ENCODE measurements at places on chromosomes 12 and 14. TPM values are rescaled to one million over a fixed set of nuclear protein-coding genes. Genes with fewer than 3 reads are reported as not detected.

DNA sequence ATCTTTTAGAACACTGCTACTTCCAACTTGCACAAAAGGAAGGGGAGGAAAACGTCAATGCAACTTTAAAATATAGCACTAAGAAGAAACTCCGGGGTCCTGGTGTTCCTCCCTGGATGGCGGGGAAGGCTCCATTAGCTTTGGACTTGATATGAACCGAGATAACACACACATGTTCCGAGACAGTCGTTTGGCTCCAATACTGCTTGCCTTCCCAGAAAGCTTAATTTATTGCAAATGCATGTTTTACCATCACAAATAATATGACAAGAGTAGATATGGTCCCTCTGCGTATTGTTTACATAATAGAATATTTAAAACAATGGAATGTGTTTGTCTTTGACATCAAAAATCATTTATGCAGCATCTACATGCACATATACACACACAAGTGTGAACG is 87.6 kb upstream of the CLMN start:
- H3K4me1 ChIP-seq, result no peaks in the 10 kb centered on the region
- DNase-seq, result no peak
- H3K36me3 ChIP-seq, result no peaks in the 10 kb centered on the region

GRCh38 chr12:130526813-130527212 is 189.1 kb downstream of the PIWIL1 start:
- no peaks in the 10 kb centered on the region for H3K27me3 ChIP-seq
- H3K4me1 ChIP-seq, result no peaks in the 10 kb centered on the region
- no peak overlapping the region for H3K4me3 ChIP-seq
- peak; percentile 9 for DNase-seq
- no peak overlapping the region for H3K27ac ChIP-seq
- H3K36me3 ChIP-seq, result no peaks in the 10 kb centered on the region

DNA sequence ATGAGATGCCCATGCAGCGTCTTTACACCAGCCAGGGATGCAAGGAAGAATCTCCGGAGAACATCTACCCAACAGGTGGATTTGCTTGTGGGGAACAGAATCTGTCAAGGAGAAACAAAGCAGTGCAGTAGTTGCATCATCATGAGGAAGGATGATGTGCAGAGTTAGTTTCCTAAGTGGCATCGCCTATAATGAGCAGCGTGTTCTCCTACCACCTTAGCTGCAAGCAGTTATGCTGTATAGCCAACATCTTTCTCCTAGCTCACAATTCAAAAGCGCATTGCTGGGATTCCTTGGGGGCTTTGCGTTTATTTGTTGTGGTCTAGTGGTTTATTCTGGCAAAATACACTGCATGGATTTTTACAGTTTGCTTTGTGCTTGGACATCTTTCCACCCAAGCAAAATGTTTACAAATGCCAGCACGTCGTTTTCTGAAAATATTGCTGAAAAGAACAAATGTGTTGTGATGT is 233.0 kb downstream of the RGS6 start:
- no peaks in the 10 kb centered on the region for H3K36me3 ChIP-seq
- H3K27me3 ChIP-seq, result no peaks in the 10 kb centered on the region
- H3K27ac ChIP-seq, result no peak overlapping the region
- no peaks in the 10 kb centered on the region for H3K4me1 ChIP-seq

Gene LIN7A
- 17.8 TPM for total RNA-seq

DNA sequence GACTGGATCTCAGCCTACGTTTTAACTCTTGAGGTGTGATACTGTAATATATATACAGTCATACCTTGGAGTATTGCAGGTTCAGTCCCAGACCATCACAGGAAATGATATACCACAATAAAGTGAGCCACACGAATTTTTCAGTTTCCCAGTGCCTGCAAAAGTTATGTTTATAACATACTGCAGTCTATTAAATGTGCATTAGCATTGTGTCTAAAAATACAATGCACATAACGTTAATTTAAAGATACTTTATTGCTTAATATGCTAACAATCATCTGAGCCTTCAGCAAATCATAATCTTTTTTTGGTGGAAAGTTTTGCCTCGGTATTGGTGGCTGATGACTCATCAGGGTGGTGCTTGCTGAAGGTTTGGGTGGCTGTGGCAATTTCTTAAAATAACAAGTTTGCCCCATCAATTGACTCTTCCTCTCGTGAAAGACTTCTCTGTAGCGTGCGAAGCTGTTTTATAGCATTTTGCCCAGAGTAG is 18.9 kb downstream of the PYROXD1 start:
- no peak for DNase-seq
- no peak overlapping the region for H3K27ac ChIP-seq
- H3K4me1 ChIP-seq, result no peaks in the 10 kb centered on the region
- H3K4me3 ChIP-seq, result no peak overlapping the region
- H3K36me3 ChIP-seq, result no peaks in the 10 kb centered on the region
- no peaks in the 10 kb centered on the region for H3K27me3 ChIP-seq

DNA sequence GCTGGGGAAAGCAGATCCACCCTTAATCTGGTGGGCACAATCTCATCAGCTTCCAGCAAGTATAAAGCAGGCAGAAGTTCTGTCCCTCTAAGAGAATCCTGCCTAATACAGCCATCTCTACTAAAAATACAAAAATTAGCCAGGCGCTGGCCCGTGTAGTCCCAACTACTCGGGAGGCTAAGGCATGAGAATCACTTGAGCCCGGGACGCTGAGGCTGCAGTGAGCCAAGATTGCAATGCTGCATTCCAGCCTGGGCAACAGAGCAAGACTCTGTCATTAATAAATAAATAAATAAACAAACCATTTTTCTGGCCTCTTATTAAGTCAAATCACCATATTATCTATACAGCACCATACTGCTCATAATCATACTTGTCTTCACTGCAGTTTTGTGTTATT is 111.2 kb downstream of the MED13L start:
- H3K36me3 ChIP-seq, result no peaks in the 10 kb centered on the region
- no peaks in the 10 kb centered on the region for H3K4me1 ChIP-seq
- H3K27me3 ChIP-seq, result no peaks in the 10 kb centered on the region
- no peak overlapping the region for H3K4me3 ChIP-seq
- no peak overlapping the region for H3K27ac ChIP-seq
- DNase-seq, result no peak

GRCh38 chr12:32843528-32844095 is 53.0 kb downstream of the PKP2 start:
- H3K36me3 ChIP-seq, result no peaks in the 10 kb centered on the region
- H3K27ac ChIP-seq, result peak overlapping the region; percentile 53

Gene SCARB1
- total RNA-seq, result 57.1 TPM

GRCh38 chr14:35909665-35910064 is 83.5 kb downstream of the BRMS1L start:
- H3K4me3 ChIP-seq, result no peak overlapping the region
- no peaks in the 10 kb centered on the region for H3K4me1 ChIP-seq
- DNase-seq, result no peak

DNA sequence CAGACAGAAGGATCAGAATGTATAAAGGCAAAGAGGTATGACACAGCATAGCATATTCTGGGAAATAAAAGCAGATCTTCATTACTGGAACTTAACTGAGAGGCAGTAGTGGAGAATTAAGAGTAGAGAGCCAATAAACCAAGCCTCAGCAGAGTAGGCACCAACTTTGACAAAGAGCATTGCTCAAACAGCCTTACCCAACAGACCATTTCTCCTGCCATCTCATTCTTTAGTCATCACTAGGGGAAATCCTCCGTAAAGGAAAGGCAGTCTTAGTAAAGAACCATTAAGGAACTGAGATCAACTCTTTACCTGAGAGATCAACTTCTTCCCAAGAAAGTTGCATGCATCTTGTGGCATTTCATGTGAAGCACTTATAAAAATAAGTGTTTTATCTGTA is 36.6 kb downstream of the SENP1 start:
- H3K36me3 ChIP-seq, result no peaks in the 10 kb centered on the region
- no peaks in the 10 kb centered on the region for H3K4me1 ChIP-seq
- no peaks in the 10 kb centered on the region for H3K27me3 ChIP-seq
- no peak overlapping the region for H3K27ac ChIP-seq
- H3K4me3 ChIP-seq, result no peak overlapping the region

Gene NRIP2
- not detected for total RNA-seq

Gene ARID2
- 47.4 TPM for total RNA-seq

DNA sequence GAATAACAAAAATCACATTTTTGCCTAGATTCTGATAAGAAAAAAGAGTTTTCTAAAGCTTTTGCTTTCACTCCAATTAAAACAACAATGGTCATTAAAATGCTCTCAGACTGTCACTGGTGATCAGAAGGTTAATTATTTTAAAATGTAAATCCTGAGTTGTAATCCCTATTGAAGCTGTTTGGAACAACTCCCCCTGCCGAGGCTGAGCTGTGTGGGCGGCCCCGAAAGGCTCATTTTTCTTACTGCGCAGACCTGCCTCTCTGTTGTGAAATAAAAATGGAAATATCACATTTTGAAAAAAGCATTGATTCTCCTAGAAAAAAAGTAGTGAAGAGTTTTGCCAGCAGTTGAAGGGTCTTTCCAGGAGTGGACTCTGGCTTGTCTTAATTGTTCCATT is 174.8 kb upstream of the CDKN3 start:
- no peaks in the 10 kb centered on the region for H3K36me3 ChIP-seq
- H3K27me3 ChIP-seq, result peaks cover 25% of the 10 kb centered on the region

DNA sequence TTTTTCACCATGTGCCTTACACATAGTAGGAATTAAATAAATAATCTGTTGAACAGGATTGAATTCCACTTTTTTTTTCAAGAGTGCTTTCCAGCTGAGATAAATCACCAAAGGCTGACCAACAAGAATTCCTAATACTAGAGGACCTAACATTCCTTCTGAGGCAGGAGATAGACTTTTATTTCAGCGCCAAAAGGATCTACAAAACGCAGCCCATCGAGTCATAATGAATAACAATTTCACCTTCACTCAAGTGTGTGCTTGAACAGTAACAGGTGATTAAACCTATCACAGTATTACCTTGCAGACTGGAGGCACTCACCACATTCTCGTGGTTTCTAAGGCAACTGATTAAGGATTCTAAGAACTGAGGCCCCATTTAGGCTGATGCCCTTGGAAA is 224.3 kb upstream of the ATP2B1 start:
- DNase-seq, result no peak
- peaks cover 1% of the 10 kb centered on the region for H3K4me1 ChIP-seq
- no peak overlapping the region for H3K27ac ChIP-seq
- no peaks in the 10 kb centered on the region for H3K27me3 ChIP-seq
- H3K36me3 ChIP-seq, result no peaks in the 10 kb centered on the region
- no peak overlapping the region for H3K4me3 ChIP-seq

- DNase-seq, result no peak
- H3K4me3 ChIP-seq, result no peak overlapping the region
- peaks cover 2% of the 10 kb centered on the region for H3K4me1 ChIP-seq
- H3K36me3 ChIP-seq, result peaks cover 6% of the 10 kb centered on the region
Observed at GRCh38 chr14:52922656-52923055, 28.2 kb downstream of the FERMT2 start.

- DNase-seq, result no peak
- H3K36me3 ChIP-seq, result 0 out of 2 replicates have a peak, but pooled peaks cover 3% of the 10 kb centered on the region
- H3K4me1 ChIP-seq, result peaks cover 26% of the 10 kb centered on the region
- H3K27me3 ChIP-seq, result peaks cover 29% of the 10 kb centered on the region
- peak within 1 kb of the TSS; percentile 60 for H3K4me3 ChIP-seq
Observed at GRCh38 chr14:73237219-73237785, at the start of gene PAPLN. Gene PAPLN, plus strand, starts transcription at chr14:73237506. Its CDS starts 2,273 bp downstream, at chr14:73239779.

DNA sequence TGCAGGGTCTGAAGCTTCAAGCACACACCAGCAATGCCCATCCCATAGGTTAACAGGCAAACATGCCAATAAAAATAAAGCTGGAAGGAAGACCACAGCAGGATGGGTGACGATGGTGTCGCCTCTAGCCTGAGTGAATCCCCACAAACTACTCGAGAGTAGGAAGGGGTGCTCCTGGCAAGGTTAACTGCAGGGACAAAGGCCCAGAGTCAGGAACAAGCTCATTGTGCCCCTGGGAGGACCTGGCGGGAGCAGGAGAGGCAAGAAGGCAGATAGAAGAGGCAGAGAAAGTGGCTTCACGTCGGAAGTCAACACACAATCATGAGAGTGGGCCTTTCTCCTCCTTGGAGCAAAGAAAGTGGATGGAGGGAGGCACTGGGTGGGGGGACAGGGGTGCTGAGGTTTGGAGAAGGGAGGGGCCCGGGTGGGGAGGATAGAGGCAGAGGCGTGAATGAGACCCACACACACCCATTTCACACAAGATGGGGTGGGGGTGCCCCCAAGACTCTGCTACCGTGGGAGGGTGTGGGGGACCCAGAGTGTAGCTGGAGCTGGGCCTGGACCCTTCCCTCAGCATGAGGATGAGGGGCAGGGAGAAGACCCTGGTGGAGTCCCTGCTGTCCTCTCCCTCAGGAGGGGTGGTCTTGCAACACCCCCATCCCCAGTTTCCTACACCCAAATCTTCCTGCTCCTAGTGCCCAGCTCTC is 43.1 kb downstream of the DIO3 start:
- H3K27ac ChIP-seq, result no peak overlapping the region
- H3K4me3 ChIP-seq, result no peak overlapping the region
- H3K4me1 ChIP-seq, result no peaks in the 10 kb centered on the region
- no peaks in the 10 kb centered on the region for H3K36me3 ChIP-seq

Gene AQP2
- total RNA-seq, result not detected

DNA sequence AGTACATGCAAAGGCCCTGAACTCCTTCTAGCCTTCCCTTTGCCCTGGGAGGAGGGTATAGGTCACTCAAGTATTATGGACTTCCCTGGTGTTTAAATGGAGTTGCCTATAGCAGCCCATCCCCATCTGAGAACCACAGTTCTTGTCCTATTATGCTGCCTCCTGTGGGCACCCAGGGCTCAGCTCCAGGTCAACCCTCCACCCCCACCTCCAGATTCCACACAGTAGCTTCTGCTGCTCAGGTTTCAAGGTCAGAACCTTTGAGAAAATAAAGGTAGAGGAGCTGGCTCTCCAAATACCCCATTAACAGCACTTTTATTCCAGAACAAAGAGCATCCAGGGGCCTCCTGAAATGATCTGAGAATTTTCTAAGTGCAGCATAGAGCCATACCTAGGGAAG is 57.4 kb downstream of the ACTN1 start:
- DNase-seq, result no peak
- no peak overlapping the region for H3K4me3 ChIP-seq
- H3K4me1 ChIP-seq, result no peaks in the 10 kb centered on the region
- no peaks in the 10 kb centered on the region for H3K27me3 ChIP-seq
- H3K36me3 ChIP-seq, result peaks cover 16% of the 10 kb centered on the region

DNA sequence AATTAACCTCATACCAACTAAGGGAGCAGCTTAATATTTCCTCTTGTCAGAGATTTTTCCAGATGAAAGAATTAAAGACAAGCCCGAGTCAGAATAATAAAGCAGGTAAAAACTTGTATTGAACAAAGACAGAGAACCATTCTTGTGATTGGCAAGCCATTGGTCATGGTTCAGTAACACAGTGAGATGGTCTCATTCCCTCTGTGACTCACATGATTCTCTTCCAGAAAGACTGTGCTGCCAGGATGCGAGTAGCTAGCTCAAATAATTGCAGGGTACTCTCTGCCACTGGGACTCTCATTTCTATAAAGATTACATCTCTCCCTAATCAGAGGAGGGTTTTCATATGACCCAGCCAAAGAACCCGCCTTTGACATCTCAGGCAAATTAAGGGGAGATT is 179.4 kb downstream of the PHLDA1 start:
- H3K4me1 ChIP-seq, result no peaks in the 10 kb centered on the region
- no peaks in the 10 kb centered on the region for H3K27me3 ChIP-seq
- H3K4me3 ChIP-seq, result no peak overlapping the region
- H3K36me3 ChIP-seq, result no peaks in the 10 kb centered on the region
- no peak for DNase-seq
- H3K27ac ChIP-seq, result no peak overlapping the region
